ENCODE measurements at places on chromosomes 3 and 15.

DNA sequence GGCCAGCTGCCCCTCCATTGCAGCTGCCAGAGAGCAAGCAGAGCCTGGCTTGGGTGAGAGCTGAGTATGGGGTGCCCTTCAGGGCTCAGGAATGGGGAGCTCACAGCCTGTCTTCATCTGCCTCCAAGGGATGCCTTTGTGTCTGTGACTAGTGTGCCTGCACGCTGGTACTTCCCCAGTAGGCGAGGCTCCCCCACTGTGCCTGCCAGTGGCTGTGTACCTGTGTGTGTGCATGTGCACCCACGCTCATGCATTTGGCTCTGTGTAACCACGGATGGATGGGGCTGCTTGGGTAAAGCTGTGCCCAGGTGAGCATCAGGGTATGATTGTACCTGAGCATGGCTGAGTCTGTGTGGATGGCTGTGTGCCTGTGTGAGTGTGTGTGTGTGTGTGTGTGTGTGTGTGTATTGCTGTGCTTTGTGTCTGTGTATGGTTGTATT, 2.3 kb upstream of the GRM2 start:
- no peak for DNase-seq

- no peak for DNase-seq
Observed at GRCh38 chr15:69484837-69485236, 32.2 kb downstream of the RPLP1 start.

DNA sequence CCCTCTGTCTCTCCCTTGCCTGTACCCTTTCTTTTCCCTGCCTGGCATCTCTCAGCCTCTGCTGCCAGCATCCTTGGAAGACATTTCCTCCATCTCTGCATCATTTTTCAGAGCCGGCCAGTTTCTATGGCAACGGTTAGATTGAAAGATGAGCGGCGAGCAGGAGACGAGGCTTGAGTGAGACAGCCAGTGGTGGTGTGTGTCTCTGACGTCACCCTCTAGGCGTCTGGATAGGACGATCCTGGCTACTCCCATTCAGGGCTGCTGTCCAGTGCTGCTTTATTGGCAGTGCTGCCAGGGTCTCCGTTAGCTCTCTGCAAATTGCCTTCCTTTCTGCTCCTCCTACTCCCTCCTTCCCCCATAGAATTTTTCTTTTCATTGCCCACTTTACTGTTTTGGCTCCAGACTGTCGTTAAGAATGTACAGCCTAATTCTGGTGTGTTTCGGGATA, 57.9 kb downstream of the TRAK1 start:
- no peak for DNase-seq

- no peak for DNase-seq
Observed at GRCh38 chr3:151903501-151903991, 30.1 kb downstream of the SUCNR1 start.

DNA sequence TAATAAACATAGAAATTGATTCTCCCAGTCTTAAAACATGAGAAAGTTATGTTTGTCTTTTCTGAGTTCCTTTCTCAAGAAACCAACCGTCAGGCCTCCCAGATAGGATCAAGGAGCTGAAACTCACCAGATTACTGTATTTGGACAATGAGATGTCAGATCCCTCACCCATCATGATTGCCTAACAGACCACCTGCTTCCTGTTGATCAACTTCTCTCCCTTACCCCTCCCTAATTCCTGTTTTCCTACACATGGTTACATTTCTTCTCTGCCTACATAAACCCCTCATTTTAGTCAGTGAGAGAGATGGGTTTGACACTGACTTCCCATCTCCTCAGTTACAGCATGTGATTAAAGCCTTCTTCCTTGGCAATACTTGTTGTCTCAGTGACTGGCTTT, 917.5 kb downstream of the FHIT start:
- no peak for DNase-seq

DNA sequence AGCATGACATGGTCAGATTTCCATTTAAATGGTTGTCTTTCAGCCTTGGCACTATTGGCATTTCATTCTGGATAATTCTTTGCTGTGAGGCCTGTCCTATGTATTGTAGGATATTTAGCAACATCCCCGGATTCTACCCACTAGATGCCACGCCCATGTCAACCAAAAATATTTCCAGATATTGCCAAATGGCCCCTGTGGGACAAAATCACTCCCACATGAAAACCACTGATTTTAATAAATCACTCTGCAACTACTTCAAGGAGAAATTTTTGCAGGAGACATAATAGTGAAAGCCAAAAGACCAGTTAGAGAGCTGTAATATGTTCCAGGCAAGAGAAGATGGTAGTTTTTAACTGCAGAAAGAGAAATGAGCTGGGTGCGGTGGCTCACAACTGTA, 55.9 kb upstream of the RARB start:
- no peak for DNase-seq

- no peak for DNase-seq
Observed at GRCh38 chr15:90664650-90665287, 52.4 kb upstream of the BLM start.

DNA sequence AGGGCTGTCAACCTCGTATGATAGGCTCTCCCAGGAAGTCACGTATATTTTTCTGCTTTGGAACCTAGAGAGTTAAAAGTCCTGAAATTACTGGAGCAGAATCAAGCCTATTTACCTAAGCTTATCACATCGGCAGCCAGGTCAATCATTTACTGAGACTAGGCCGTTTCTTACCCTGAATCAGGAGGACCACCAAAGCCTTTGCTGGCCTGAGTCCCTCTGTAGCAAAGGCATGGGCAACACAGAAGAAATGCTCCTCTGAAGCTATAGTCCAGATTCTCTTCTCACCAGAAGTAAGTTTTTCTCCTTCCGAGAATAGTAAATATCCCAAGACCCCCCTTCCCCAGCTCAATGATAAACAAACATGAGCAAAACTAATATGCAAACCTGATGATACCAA, 125.9 kb upstream of the PHLDB2 start:
- no peak for DNase-seq

- DNase-seq = no peak
Observed at GRCh38 chr15:66156310-66156975, 97.1 kb downstream of the MEGF11 start.

DNA sequence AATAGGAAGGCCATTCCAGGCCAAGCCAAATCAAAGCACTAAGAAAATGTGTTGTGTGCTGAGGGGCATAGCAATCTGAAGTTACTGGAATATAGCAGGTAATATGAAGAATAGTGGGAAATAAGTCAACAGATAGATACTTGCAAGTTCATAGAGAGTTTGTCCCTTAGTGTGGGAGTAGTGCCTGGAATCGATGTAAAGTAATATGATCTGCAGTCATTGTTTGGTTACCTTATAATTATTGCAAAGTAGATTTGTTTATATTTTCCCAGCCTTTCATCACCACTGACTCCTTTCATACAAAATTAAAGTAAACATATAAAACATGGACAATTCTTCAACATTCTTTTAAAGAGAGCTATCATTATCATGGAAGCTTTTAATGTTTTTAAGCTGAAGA, 420.9 kb upstream of the NECTIN3 start:
- no peak for DNase-seq

DNA sequence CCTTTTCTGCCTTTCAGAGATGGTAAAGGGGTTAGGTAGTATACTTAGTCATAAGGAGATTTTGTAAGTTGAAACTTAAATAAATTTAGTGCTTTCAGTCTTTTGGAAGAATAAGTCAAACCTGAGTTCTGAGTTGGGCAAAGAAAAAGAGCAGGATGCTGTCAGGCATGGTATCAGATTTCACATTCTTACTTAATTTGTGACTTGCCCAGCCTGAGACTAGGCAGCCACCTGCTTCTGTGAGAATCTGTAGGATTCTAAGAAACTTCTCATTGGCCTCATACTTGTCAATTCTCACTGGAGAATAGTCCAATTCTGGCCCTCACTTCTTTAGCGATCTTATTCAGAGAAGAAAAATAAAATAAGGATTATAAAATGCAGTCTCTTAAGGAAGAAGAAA, 577.5 kb downstream of the DIPK2A start:
- DNase-seq = no peak

- DNase-seq = no peak
Observed at GRCh38 chr15:101203607-101204189, 48.1 kb downstream of the CHSY1 start.

DNA sequence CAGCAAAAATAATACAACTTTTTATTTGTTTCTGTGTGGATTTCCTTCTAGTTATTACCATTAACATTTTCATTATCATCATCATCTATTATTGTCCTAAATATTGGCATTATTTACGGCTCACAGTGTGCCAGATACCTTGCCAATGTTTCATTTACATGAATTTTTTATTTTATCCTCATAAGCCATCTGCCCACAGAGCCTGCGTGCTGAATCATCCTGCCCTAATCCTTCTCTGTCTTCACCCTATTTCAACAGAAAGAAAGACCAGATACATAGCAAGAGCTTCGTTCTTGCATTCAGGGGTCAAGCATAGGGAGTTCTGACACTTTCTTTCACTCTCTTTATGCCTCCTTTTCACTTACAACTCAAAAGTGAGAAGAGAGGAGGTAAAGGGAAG, 82.0 kb downstream of the KCNMB2 start:
- no peak for DNase-seq

- no peak for DNase-seq
Observed at GRCh38 chr3:56655709-56656108, 27.4 kb downstream of the TASOR start.

- DNase-seq = no peak
Observed at GRCh38 chr15:67812241-67812644, 13.1 kb upstream of the SKOR1 start.

DNA sequence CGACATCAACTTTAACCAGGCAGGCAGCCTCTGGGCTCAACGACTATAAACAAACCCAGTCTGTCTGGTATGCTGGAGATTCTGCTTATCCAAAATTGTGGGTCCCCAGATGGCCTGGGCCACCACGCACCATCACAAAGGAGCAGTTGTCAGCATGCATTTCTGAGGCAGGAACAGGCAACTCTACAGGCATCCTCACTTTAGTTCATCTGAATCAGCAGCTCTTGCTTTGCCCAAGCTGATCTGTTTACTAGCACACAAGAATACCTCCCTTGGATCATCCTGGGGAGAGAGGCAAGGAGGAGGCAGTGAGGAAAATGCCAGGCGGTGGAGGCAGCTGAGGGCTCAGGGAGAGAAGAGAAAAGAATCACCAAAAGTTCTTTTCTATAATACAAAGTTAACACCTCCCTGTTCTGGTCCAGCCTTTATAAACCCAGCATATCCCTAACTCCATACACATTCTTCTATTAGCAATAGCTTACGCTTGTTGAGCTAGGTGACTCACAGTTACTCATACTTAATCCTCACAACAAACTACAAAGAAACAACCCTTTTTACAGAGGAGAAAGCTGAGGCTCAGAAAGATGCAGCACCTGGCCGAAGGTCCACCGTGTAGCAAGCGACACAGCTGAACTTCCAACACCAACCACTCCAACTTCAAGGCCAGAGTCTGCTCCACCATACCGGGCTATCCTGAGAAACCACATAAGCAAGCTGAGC, 33.6 kb downstream of the ZDHHC3 start:
- no peak for DNase-seq

DNA sequence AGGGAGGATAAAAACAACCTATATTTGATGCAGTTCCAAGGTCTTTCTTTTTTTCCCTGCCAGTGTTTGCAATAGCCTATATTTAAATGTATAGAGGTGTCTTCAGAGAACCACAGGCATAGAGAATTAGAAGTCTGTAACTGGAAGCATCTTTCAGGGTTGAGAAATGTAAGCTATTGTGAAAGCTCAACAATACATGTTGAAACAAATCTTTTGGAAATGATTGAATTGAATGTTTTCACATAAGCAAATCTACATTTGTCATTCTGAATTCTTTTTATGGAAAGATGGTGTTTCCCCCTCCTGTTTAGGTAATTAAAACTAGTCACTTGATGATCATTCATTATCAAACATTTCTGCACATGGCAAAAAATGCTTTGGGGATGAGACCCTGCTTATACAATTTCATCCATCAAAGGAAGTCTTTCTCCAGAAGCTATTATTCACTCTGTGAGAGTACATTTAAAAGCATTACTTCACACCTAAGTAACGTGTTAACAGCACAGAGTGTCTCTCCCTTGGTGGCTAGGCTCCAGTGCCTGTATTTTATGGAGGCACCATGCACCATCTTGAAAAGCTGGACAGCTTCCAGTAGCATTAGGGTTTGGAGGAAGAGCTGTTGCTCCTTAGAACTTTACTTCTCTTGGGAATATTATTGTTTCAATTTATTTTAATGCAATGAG, 406.2 kb downstream of the LSAMP start:
- no peak for DNase-seq

GRCh38 chr15:38401106-38401505, 52.8 kb upstream of the FAM98B start:
- no peak for DNase-seq

DNA sequence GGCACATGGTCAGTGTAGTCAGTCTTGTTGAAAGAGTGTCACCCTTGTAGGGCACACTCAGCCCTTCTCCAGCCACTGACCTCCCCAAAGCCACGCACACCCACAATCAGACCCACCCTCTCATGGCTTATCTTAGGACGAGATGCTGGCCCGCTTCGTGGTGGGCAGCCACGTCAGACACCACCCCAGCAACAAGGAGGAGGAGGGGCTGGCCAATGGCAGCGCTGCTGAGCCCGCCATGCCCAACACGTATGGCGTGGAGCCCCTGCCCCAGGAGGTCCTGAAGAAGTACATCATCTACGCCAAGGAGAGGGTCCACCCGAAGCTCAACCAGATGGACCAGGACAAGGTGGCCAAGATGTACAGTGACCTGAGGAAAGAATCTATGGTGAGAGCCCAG, 10.1 kb upstream of the PODXL2 start:
- no peak for DNase-seq

- no peak for DNase-seq
Observed at GRCh38 chr3:50623840-50624474, 7.0 kb downstream of the MAPKAPK3 start.

GRCh38 chr3:162134571-162134970, 638.0 kb downstream of the OTOL1 start:
- DNase-seq = no peak

GRCh38 chr3:98679986-98680385, 83.2 kb upstream of the ST3GAL6 start:
- no peak for DNase-seq
